T-helper 2 cell (primary cell): ENCODE measurements at places on chromosomes 6 and 20.

DNA sequence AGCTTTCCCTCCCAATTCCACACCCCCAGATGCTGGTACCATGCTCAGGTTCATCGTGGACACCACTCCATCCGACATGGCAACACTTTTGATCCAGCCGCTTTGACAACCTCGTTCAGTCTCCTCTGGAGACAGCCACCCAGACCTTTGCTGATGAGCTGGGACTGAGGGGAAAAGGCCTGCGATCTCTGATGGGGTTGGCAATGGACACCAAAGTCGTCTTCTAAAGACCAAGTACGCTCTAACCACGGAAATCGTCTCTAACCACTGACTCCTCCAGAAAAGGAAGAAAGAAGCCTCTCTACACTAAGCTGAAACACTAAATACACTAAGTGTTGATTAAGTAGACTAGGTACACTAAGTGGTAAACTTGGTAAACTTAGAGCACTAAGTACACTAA, 26.1 kb upstream of the HLA-E start:
- DNase-seq, result no peak

DNA sequence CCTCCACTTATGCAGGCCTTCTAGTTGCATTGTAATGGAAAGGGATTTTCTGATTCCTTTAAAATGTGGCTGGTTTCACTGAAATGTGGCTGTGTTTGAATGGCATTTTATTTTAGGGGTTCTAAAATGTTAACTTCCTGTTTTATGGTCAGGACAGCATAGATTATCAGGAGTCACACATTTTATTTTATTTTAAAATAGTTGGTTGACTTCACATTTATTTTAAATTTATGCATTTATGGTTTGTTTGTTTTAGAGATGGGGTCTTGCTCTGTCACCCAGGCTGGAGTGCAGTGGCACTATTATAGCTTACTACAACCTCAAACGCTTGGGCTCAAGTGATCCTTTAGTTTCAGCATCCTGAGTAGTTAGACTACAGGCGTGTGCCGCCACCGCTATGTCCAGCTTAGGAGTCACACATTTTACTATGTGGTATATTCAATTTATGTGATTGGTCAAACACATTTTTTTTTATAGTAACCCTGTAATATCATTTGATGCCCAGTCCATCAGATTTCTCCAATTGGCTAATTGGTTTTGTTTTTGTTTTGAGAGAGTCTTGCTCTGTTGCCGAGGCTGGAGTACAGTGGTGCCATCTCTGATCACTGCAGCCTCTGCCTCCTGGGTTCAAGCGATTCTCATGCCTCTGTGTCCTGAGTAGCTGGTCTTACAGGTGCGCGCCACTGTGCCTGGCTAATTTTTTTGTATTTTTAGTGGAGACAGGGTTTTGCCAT, 2.3 kb downstream of the DTD1 start:
- DNase-seq, result no peak

- DNase-seq, result no peak
These were observed 166.1 kb upstream of the CST7 start for GRCh38 chr20:24782801-24783630.

- DNase-seq, result no peak
These were observed 21.8 kb downstream of the CTCFL start for GRCh38 chr20:57503035-57503658.

GRCh38 chr6:78883651-78884050, 16.3 kb downstream of the IRAK1BP1 start:
- DNase-seq, result no peak

DNA sequence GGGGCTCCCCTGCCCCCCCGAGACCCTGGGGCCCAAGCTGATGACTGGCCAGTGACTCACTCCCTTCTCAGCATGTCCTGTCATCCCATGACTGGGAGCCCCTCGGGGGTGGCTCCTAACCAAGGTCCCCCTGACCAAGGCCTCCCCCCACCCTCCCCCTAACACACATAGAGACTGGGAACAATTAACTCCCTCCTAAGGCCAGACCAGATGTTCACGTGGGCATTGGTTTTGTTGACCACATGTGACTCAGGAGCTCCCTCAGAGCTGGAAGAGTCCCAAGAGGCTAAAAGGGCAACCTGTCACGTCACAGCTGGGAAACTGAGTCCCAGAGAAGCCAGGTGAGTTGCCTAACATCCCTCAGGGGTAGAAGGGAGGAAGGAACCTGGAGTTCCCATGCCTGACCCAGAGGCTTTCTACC, 10.6 kb upstream of the CCN5 start:
- DNase-seq, result no peak

- no peak for DNase-seq
These were observed 19.4 kb downstream of the ULBP1 start for GRCh38 chr6:149983145-149983544.

DNA sequence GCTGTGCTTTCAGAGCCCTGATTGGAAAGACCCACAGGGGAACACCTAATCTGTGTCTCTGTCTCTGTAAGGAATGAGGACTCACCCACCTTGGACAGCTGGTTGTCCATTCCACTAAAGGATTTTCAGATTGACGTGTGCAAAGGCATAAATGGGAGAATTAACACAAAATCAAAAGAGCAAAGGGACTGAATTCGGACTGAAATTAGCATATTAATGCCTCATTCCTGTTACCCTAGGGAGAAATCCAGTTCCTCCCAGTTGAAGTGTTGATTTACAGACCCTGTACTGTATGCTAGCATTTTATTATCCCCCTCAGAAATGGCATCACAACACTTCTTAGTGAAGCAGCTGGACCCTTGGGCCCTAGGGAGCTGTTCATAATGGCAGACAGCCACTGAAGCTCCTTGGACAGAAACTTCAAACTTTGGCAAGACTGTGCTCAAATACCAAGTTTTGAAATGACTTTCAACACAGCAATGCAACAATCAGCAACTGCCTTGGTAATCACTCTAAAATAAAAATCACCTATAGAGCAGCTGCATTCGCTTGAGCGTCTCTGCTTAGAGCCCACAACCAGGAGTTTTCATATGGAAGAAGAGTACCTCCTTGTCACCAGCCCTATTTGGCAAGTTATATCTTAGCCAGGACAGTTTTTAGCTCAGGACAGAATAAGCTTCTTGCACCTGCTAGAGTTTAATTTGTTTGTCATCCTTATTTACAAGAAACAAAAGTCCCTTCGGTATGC, 118.1 kb downstream of the TRDN start:
- no peak for DNase-seq

DNA sequence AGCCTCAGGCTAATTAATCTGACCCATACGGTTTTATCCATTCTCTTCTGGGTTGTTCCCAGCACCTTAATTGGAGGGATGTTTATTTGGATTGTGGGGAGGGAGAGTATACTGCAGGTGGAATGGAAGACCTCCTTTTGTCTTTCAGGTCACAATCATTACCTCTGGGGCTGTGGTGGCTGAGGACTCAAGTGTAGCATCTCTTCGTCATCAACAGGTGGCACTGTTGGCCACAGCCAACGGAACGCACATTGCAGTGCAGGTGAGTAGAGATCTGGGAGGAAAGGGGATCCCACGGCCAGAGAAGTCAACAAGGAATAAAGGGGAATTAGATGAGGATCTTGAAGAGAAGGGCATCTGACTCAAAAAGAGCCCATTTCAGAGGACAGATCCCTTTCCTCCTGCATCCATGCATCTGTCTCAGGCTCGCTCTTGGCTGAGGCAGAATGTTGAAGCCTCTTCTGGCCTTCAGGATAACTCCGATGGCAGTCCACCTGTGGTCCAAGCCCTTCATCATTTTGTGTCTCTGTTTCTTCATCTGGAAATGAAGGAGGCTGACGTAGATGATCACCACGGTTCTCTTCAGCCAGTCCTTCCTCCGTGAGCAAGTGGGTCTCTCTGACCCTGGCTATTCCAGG, 3.2 kb upstream of the DEF6 start:
- no peak for DNase-seq

DNA sequence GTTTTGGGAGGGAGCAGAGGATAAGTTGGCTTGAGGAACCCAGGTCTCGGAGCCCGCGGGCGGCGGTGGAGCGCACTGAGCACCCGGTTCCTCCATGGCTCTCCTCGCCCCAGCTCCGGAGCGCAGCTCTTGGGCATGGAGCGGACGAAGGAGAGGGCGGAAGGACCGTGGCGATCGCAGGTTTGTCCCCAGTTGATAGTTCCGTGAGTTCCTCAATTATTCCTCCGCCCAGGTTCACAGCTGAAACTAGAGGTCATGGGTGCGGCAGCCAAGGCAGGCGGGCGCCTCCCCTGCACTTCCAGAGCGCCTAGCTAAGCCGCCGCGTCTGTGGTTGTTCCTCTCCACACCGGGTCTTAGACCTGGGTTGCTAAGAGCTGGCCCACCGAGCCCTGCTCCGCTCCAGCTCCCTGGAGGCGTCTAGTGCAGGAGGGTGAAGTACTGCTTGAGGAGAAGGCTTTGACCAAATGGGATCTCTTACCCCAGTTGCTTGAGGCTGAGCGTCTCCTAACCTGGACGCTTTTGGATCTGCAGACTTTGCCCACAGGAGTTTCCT, at the start of gene HTR1B:
TSS of gene HTR1B (minus strand) at position 184 of the 553 bp plus-strand sequence. CDS start at position 96, 88 bp downstream.
- DNase-seq, result no peak

GRCh38 chr6:44039191-44039719, 88.0 kb downstream of the MRPL14 start:
- DNase-seq, result no peak

- no peak for DNase-seq
These were observed 49.7 kb upstream of the STK35 start for GRCh38 chr20:2051946-2052345.

DNA sequence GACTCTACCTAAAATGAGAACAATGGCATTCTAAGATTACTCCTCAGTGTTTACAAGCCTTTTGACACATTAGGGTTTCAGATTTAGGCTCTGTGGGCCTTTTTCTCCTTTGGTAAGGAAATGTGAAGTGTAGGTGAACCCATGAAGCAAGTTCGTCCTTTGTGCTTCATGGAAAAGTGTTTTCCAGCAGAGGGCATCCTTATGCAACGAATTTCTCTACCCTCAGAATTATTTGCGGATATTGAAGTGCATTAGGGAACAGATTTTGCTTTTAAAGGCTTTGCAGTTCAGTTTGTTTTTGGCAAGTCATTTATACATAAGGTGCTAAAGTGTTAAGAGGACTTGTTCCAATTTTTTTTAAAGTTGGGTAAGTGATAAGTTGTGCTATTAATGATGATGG, 55.7 kb upstream of the FERMT1 start:
- DNase-seq, result no peak

DNA sequence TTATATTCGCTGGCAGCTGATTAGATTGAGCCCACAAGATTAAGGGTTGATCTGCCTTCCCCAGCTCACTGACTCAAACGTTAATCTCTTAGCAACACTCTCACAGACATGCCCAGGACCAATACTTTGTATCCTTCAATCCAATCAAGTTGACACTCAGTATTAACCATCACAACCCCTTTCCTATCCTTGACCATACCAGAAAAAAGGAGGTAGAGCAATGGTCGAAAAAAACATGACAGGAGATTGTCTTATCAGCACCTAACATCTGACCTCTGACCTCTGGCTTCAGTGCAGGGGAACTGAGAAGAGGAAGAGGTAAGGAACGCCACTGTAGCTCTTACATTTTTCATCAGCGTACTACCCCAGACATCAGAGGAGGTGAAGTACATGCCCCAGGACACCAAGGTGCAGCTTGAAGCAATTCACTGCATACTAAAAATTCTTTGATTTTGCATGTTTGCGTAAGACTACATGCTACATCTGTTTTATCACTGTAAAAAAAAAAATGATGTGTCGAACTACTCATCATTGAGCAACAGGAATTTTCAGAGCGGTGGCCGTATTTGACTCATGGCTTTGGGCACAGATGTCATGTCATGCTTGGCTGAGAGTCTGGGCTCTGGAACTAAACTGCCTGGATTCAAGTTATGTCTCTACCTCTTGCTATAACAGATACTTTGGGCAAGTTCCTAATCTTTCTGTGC, 188.0 kb upstream of the TAB2 start:
- no peak for DNase-seq

DNA sequence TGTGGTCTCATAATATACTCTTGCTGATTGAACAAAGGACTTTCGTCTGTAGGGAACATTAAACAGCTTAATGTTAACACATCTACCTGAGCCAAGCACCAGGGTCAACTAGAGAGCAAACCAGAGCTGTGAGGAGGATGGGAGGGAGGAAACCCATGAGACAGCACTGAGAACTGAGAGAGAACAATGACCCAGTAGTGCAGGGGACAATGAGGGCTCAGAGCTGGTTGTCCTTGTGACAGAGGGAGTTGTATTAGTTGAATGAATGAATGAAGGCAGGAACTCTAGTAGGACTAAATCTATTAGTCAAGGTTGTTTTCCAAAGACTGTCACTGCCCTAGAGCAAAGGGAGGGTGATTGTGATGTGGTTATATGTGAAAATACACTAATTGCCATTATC, 28.2 kb upstream of the GSTA4 start:
- no peak for DNase-seq

GRCh38 chr6:219019-219570, 73.2 kb upstream of the DUSP22 start:
- no peak for DNase-seq

GRCh38 chr20:4812216-4812615, 90.5 kb downstream of the PRND start:
- DNase-seq, result no peak

DNA sequence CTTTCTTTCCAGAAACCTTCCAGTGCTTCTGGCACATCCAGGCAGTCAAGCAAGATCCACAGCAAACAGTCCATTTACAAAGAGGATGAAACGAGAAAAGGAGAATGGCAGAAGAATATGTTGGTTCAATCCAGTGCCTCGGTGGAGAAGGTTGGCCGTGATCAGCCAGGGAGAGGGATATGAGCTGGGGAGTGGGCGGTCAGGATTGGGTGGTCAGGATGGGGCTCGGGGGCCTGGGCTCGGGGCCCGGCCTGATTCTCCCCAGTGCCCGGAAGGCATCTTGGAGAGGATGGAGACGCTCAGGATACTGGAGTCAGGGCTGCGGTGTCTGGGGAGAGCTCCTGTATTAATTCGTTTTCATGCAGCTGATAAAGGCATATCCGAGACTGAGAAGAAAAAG, 61.3 kb downstream of the EFCAB8 start:
- no peak for DNase-seq

DNA sequence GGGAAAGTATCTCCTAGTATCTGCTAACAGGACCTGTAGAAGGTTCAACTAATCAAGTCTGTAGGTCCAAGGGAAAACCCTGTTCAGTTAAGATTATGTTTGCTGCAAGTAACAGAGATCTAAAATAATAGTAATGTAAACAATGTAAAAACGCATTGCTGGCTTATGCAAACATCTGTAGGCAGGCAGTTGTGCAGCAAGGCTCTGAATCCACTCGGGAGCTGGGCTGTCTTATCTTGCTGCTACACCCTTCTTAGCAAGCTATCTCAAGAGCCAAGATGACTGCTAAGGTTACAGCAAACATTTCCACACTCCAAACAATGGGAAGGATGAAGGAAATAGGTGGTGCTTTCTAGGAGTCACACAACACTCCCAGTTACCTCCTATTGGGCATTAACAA, 397.3 kb upstream of the NRSN1 start:
- no peak for DNase-seq
